ENCODE measurements at places on chromosomes 2 and 18.

GRCh38 chr18:13103366-13103765 lies 112.2 kb downstream of the CEP192 start:
- no peak for DNase-seq

- no peak for DNase-seq
Measured at GRCh38 chr2:36463365-36463764, 107.8 kb downstream of the CRIM1 start.

DNA sequence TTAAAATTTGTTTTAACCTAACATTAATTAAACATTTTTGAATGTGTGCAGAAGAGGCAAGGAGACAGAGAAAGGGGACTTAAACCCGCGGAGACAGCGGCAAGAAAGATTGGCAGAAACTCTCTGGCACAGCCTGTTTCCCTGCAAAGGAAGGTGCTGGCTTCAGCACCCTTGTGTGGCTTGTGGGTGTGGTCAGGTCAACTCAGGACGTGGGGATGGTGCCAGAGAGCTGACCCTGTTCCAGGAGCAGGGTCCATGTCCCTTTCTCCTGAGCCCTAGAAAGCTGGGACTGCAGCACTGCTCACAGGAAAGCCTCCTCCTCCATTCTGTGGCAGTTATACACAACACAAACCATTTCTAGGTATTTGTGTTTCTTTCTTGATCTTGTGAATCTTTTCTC lies 176.2 kb upstream of the ST6GAL2 start:
- no peak for DNase-seq

GRCh38 chr18:55252053-55252675 lies 292.9 kb upstream of the CCDC68 start:
- DNase-seq = peak; percentile 67

DNA sequence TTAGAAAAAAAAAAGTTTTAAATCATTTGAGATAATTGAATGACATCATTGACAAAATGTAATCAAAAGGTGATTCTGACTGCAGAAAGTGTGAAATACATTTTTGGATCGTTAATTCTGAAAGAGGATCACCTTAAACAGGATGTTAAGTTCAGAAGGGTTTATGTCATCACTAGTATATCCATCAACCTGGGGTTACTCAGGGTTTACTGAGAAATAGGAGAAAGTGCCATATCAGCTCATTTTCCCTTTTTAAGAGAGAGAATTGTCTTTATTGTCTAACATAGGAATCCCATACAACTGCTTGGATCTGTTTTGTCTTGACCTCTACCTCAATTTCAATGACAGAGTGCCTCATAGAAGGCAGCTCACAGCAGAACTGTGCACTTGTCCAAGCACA lies 466.1 kb upstream of the LINC00305 start:
- no peak for DNase-seq

DNA sequence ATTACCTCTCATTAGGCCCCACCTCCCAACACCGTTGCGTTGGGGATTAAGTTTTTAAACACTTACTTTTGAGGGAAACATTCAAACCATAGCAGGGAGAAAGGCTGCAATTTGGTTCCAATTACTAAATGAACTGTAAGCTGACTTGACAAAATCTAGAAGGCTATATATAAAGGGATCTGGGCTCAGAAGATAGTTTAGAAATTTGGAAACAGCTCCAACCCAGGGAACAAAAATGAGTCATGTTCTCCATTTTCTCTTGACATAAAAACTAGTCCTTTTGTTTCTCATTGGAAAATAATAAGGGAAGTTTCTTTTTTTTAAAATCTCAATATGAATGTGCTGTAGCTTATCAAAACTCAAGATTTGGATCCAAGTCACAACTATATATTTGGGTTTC lies 17.5 kb downstream of the MOGAT1 start:
- DNase-seq = no peak

GRCh38 chr2:109531896-109532727 lies 81.7 kb downstream of the SEPTIN10 start:
- DNase-seq = no peak

DNA sequence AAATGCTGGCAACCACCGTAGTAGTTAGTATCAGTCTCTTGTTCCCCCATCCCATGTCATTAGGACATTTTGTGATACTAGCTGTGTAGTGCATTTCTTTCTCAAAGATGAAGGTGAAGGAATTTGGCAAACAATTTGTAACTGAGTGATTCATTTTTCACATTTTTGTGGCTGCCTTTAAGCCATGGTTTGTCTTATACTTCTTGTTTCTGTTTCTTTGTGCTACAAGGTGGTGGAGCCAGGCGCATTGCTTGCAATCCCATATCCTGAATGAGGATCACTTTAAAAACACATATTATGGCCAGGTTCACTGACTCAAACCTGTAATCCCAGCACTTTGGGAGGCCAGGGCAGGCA lies 40.6 kb downstream of the GPD2 start:
- no peak for DNase-seq

DNA sequence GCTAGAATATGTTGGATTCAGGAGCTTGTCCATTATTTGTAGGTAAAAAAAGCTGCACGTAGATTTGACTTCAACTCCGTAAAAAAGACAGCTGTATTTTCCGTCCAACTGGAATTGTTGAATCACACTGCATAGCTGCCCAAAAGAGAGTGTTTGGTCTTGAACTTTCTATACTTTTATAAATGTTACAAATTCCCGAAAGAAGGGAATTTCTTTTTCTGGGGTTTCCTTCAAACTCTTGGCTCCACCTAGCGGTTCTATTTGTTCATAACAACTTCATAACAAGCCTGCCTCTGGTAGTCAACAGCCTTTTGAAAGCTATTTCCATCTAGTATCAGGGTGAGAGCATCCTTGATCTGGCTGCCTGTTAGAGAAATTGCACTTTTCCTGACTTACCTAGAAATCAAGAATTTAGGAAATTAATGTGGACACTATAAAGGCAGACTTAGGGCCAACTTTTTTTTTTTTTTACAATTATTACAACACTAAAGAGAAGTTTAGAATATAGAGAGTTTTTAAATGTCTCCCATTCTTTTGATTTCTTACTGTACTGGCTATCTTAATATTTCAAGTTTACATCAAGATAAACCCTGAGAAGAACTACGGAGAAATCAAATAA lies 48.1 kb downstream of the TMEM185B start:
- peak; percentile 67 for DNase-seq

GRCh38 chr2:199485732-199486335 lies 28.1 kb upstream of the SATB2 start:
- no peak for DNase-seq

DNA sequence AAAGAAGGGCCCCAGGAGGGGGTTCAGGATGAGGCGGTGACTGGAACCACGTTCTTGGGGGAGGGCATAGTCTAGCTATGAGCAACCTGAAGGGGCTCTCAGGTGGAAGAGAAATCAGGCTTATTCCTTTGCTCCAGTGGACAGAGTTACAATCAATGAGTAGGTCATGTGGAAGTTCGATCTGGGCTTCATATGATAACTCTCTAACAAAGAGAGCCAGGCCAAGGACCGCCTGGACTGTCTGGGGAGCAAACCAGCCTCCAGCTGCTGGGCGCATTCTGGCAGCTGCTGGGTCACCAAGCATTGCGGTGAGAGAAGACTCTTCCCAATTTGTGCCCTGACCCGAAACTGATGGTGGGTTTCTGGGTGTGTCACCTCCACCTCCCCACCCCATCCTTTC lies 180.3 kb upstream of the SMAD2 start:
- DNase-seq = no peak

DNA sequence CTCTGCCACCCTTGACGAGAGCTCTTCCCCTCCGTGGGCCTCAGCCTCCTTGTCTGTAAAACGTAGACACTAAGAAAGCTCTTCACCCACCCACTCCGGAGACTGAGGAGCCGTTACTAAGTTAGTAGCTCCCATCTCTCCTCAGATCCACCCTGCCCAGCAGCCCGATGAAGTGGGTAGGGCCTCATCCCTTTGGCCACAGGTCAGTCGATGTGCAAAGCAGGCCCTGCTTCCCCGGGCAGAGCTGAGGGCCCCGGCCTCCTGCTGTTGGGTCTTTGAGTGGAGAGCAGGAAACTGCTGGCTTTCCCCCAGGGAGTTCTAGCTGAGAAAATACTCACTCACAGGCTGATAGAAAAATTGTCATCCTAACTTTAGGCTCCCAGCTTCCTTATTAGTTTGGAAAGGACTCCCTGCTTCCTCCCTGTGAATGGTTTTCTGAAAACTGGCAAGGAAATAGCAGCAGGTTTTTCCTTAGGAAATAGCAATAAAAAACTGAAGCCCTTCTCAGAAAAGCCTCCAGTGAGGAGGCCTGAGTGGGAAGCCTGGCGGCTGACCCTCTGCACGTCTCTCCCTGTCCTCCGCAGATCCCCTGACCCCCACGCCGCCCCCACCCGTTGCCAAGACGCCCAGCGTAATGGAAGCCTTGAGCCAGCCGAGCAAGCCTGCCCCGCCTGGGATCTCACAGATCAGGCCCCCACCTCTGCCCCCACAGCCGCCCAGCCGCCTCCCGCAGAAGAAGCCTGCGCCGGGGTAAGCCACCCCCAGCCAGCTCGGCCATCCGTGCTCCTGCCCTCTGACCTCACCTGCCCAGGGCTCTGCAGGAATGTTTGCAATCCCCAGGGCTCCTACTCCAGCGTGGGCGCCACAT lies 30.2 kb downstream of the ITGB1BP1 start:
- DNase-seq = no peak

- no peak for DNase-seq
Measured at GRCh38 chr2:40418614-40419363, 33.1 kb downstream of the SLC8A1 start.

- no peak for DNase-seq
Measured at GRCh38 chr18:47110492-47111274, 39.6 kb downstream of the HDHD2 start.

GRCh38 chr2:207185372-207185771 lies 19.6 kb upstream of the KLF7 start:
- no peak for DNase-seq

DNA sequence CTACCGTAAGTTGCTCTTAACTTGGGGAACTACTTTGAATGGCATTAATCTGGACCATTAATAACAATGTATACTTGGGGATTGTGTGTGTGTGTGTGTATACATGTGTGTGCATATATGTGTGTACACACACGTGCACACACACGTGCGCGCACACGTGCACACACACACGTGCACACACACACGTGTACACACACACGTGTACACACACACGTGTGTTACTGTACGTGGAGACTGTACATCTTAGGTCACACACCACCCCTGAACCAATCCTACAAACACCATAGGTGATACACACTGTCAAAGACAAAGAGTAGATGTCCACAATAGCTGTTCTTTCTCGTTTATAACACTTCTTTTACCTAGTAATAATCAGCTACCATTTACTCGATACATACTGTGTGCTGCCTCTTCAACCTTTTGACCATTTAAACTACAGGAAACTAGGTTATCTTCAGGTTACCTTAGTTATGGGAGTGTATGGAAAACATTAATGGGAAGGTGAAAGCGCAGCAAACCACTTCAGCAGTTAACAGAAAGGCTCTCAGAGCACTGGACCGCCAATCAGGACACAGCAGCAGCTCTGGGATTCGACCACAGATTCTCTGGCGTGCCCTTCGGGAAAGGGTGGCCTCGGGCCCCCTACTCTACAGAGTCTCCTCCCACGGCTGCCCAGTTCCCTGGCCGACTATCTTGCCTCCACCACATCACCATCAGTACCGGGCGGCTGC lies 894 bp upstream of the GCC2 start:
- DNase-seq = no peak

DNA sequence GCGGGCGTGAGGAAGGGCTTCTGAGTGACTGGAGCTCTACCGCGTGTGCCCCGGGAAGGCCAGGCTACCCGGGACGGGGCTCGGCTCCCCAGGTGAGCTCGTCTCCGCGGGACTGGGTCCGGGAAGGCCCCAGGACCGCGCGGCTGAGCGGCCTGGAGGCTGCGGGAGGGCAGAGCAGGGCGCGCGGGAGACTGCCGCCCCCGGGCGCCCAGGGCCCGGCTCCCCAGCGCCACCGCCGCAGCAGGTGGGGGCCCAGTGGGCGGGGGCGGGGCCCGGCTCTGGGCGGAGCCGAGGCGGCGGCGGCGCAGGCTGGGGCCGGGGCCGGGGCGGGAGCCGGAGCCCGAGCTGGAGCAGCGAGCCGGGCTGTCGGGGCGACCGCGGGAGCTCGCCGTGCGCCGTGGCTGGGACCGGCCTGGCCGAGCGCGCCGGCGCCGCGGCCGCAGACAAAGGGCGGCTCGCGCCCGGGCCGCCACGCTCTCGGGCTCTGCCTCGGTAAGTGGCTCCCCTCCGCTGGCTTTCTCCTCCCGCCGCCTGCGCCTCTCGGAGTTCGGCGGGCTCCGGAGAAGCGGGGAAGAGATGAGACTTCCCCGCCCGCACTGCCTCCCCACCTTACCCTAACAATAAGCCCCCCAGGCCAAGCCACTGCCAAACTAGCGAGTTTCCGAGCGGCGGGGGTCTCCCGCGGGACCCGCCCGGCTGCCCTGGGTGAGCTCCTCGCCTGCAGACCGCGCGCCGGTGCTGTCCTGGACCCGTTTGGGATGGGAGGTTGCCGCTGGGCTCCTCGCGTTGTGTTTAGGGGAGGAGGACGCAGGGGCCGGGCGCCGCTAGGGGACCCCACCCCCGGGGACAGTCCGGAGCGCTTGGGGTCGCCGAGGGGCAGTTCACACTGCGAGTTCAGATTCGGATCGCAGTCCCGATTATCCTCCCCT lies at the start of gene MAPK4:
Gene MAPK4 (plus strand): TSS at position 336 of the 929 bp plus-strand sequence. CDS start 103,872 bp downstream, outside the sequence.
- peak; percentile 45 for DNase-seq

DNA sequence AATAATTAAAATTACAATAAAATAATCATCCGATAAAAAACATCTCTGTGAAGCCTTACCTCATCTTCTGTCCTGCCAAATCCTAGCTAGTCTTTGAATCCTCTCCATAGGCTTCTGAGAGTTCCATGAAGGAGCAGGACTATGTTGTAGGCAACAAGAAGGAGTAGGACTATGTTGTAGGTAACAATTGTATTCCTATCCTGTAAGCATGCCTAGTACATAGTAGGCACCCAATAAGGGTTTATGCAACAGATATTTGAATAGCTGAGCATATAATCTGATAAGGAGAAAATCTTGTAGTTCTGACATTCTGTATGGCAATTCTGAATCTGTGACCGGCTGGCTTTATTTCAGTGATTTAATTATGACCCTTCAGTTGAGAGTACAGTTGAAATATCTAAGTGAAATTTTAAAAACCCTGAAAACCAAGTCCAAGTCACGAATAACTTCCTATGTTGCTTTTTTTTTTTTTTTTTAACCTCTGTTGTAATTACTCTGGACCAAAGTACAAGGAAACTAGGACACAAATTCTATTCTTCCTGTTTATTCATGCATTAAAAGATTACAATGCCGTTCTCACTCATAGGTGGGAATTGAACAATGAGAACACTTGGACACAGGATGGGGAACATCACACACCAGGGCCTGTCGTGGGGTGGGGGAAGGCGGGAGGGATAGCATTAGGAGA lies 27.8 kb downstream of the VWA3B start:
- DNase-seq = no peak

DNA sequence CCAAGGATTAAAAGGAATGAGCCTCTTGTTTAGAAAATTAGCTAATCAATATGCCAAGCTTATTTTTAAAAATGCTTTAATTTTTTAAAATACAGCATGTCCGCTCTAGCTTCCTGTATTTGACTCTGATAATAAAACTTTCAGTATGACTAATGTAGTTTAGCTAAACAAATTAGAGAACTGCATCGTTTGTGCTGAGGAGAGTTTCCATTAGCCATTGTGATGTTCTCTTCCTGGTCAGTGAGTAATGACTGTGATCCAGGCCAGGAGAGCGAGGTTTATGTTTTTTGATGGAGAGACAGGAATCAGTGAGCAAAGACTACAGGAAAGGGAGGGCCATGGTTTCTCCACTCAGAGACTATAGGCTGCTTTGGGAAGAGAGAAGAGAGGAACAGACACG lies 237.2 kb upstream of the ETAA1 start:
- no peak for DNase-seq

- DNase-seq = no peak
Measured at GRCh38 chr18:78430131-78430758, 549.4 kb upstream of the SALL3 start.

- no peak for DNase-seq
Measured at GRCh38 chr2:176464886-176465564, 195.8 kb downstream of the MTX2 start.

- DNase-seq = peak; percentile 57
Measured at GRCh38 chr2:28716265-28716865, 35.3 kb upstream of the PPP1CB start.
